ENCODE measurements at places on chromosomes 1 and 21.
A peak's percentile ranks its signal among the peaks of the same experiment; 100 is the strongest.

GRCh38 chr1:46218443-46218842 is 15.3 kb downstream of the LURAP1 start:
- DNase-seq = peak; percentile 77

DNA sequence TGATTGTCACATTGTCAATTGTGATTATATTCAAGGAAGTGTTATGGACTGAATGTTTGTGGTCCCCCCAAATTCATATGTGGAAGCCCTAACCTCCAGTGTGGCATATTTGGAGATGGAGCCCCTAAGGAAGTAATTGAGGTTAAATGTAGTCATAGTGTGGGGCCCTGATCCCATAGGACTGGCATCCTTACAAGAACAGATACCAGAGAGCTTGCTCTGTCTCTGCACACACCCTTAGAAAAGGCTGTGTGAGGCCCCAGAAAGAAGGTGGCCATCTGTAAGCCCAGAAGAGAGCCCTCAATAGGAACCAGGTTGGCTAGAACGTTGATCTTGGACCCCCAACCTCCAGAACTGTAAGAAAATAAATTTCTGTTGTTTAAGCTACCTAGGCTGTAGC is 28.1 kb downstream of the VANGL1 start:
- no peak for DNase-seq

- DNase-seq = no peak
These were observed 13.3 kb downstream of the CDK18 start for GRCh38 chr1:205517763-205518162.

DNA sequence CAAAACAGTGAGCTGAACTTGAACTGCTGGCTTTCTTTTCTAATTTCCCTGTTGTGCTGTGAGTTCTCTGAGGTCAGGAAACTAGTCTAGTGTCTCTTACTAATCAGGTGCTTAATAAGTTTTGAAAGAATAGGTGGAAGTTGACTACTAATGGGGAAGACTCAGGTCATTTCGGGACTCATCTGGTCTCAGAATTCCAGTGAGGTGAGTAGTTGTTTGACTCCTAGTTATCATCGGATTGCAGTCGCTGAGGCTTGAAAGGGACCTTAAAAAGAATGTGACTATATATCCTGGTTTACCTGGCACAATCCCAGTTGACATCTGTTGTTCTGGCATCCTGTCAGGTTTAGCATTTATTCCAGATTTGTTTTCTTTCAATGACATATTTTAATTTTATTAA is 81.4 kb upstream of the SPAG17 start:
- DNase-seq = peak; percentile 26

- DNase-seq = no peak
These were observed 2.3 kb downstream of the TTLL7 start for GRCh38 chr1:83996621-83997020.

- no peak for DNase-seq
These were observed 12.4 kb upstream of the UHMK1 start for GRCh38 chr1:162485236-162485635.

DNA sequence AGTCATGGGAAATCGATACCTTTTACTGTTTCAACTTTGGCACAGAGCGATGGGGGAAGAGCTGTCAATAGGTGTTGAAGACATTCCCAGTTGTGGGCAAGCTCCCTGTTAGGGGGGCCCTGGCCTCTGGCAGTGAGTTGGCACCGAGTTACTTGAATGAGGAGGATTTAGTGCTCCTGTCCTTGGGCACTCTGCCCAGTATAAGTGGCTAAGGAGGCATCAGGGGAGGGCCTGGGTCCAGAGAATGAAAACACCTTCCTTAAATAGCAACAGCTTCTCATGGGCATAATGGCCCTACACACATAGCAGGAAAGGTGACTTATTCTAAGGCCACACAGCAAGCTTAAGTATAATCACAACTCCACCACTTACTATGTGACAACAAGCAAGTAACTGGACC is 664.4 kb downstream of the PTPRU start:
- DNase-seq = no peak

GRCh38 chr1:43043695-43044094 is 85.0 kb upstream of the SLC2A1 start:
- DNase-seq = no peak

DNA sequence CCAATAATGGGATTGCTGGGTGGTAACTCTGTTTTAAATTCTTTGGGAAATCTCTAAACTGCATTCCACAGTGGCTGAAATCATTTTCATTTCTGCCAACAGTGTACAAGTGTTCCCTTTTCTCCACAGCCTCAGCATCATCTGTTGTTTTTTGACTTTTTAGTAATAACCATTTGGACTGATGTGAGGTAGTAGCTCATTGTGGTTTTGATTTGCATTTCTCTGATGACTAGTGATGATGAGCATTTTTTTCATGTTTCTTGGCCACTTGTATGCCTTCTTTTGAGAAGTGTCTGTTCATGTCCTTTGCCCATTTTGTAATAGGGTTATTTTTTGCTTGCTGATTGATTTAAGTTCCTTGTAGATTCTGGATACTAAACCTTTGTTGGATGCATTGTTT is 131.9 kb upstream of the B3GALT2 start:
- no peak for DNase-seq

GRCh38 chr1:91546876-91547275 is 46.2 kb downstream of the CDC7 start:
- no peak for DNase-seq

DNA sequence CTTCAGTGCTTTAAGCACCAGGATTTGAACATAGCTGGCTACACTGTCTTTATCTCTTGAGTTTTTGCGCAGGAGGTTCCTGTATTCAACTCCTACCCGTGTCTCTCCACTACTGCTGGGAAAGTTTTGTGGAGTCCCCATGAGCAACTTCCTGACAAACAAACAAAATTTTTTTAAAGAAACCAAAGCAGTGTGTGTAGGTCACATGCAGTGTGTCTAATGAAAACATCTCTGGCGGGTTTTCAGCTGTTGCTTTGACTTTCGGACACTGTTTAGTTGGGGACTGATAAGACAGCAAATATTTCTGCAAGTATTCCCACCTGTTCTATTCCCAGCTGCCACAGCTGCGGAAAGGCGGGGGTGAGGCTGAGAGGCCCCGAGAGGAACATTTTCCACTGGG is 2.0 kb downstream of the PSEN2 start:
- no peak for DNase-seq

DNA sequence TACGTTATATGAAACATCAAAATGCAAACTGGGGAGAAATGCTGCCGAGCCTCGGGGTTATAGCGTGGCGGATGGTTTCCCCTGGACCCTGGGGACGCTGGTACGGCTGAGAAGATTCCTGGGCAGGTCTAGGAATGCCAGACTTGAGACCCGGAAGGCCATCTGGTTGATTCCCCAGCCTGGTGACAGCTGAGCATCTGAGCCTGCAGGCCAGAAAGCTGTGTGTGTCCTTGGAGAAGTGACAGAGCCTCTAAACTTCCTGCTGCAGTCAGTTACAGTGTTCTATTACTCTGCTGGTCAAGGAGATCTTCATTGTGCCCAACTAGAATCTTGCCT is 2.3 kb downstream of the VASH2 start:
- DNase-seq = no peak

- DNase-seq = no peak
These were observed 123.3 kb downstream of the ZC3H11B start for GRCh38 chr1:219489636-219490035.

DNA sequence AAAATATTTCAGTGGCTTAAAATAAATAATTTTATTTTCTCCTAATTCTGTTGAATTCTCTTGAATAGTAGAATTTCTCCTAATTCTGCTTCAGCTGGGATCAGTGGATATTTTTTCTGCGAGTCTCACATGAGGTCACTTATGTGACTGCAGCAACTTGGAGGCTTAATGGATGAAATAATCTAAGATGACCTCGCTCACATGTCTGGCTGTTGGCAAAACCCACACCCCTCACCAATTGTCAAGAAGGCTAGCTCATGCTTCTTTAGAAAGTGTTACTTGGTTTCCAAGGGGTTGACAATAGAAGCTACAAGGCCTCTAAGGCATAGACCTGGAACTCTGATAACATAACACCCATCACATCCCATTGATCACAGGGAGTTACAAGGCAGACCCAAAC is 156.9 kb upstream of the DPYD start:
- DNase-seq = no peak

DNA sequence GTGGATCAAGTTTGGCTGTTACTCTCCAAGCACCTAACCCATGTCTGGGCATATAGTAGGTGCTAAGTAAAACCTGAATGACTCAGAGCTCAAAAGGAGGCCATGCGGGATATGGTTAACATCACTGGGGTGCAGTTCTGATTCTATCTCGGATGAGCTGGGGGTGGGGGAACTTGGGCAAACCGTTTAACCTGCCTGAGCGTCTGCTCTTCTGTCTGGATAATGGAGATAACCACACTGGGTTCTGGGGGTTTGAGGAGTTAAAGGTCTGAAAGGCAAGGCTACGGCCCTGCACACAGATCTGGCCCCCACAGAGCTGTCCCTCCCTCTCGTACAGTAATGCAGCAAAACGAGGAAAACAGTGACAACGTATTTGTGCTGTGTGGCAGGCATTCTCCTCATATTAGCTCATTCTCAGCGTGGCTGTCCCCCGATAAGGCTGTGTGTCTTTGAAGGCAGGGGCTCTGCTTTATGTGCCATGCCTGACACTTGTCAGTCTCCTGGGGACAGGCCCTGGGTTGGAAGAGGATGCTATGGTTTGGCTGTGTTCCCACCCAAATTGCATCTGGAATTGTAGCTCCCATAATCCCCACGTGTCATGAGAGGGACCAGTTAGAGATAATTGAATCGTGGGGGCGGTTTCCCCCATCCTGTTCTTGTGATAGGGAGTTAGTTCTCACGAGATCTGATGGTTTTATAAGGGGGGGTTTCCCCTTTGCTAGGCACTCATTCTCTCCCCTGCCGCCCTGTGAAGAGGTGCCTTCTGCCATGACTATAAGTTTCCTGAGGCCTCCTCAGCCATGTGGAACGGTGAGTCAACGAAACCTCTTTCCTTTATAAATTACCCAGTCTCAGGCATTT is 6.8 kb upstream of the ALDH4A1 start:
- DNase-seq = no peak

DNA sequence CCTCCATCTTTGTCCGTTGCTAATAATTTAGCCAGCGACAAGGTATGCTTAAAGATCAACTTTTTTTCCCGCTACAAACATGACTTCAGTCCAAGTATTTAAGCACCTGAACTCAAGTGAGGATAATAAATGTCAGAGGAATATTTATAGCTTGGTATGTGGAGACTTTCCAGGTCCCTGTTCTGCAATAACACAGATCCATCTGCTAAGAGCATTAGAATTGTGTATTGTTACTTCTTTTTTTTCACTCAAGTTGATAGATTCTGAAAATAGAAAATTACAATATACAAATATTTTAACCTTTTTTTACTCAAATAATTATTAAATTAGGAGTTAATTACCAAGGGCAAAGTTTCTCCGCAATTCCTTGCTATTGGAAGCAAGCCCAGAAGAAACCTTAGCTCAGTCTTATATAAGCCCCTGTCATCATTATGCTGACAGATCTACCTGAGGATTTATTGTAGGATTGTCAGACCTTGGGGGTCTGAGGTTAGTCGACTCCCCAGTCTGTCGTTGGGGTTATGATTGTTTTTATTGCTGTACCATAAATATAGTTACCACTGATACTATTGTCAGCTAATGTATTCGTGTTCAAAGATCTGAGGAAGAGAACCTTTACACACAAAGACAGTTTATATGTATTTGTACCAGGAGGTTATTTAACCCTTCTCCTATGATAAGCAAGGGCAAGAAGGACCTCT is 337.9 kb downstream of the TBX15 start:
- no peak for DNase-seq

GRCh38 chr1:213393860-213394259 is 342.8 kb downstream of the RPS6KC1 start:
- no peak for DNase-seq

GRCh38 chr1:180945551-180945950 is 32.9 kb downstream of the KIAA1614 start:
- DNase-seq = no peak

DNA sequence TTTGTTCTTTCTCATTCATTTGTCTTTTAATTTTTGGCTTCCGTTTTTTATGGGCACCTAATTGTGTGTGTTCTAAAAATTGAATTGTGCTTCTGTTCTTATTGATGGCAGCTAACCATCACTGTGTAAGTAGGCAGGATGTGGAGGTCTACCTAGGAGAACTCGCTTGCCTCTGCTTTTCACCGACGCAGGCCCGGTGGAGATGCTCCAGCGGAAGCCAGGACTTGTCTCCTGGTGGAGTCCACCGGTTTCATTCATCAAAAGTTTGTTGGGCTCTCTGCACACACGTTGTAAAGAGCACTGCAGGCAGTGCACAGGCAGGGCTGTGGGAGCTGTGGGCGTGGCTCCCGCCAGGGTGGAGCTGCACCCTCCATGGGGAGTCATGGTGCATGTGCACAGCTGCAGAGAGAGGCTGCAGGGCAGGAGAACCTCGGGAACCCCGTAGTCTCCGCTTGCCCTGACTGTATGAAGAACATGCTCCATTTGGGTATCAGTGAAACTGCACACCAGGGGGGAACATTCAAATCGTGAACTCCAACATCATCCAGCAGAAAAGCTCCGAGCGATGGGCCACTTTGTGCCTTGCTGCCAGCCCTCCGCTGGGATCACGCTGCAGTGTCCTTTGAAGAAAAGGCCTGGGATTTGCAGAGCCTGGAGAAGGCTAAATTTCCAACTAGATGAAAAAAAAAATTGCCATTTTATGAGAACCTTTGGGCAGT is 6.0 kb upstream of the C1orf174 start:
- no peak for DNase-seq

GRCh38 chr1:210822932-210823331 is 311.0 kb downstream of the KCNH1 start:
- no peak for DNase-seq

GRCh38 chr1:151284013-151284577 is 2.0 kb downstream of the ZNF687 start:
- no peak for DNase-seq

GRCh38 chr1:239732770-239733169 is 346.4 kb downstream of the CHRM3 start:
- DNase-seq = no peak

- no peak for DNase-seq
These were observed 23.4 kb upstream of the RPTN start for GRCh38 chr1:152182431-152182830.

DNA sequence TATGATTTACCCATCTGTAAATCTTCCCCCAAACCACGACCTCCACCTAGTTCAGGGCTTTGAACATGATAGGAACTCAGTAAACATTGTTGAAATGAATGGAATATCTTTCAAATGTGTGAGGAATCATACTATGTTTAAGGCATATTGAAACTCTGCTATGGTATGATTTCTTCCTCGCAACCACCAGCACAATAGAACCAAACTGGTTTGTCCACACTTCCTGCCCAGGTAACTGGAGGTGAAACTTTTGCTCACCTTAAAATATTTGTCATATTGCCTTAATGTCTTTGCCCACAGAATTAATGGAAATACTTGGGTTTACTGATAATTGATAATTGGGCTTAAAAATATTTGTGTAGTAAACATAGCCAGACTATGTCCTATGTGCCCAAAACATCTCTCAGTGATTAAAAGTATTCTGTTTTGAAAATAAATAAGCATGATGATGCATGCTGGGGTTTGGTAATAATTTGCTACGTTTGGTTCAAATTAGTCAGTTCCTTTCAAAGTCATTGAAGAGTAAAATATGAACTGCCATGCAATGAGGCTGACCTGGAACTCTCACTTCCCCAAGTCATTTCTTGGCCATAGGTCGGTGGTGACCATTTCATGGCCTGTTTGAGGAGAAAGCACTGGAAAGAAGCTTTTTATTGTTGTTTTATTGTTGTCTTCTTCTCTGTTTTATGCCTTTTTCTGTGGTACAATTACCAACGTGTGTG is 73.3 kb downstream of the TNFSF18 start:
- no peak for DNase-seq
